Temporal lobe (tissue), 4 donors: ENCODE measurements at places on chromosomes 6 and 20. TPM values are rescaled to one million over a fixed set of nuclear protein-coding genes. Genes with fewer than 3 reads are reported as not detected.

The ACTL10 gene
- 0.74 TPM for total RNA-seq

The SMLR1 gene
- not detected for total RNA-seq

The PRSS16 gene
- total RNA-seq, result not detected

The CLPSL2 gene
- not detected for total RNA-seq
